ENCODE measurements at places on chromosomes 1 and 21.

GRCh38 chr1:213996320-213997037 lies 8.7 kb downstream of the PROX1 start:
- DNase-seq = peak; percentile 42

- no peak for DNase-seq
Observed at GRCh38 chr1:44047131-44047530, 15.9 kb upstream of the SLC6A9 start.

GRCh38 chr1:186301448-186301847 lies 73.6 kb downstream of the TPR start:
- no peak for DNase-seq

- no peak for DNase-seq
Observed at GRCh38 chr1:109468903-109469302, 2.6 kb downstream of the SYPL2 start.

DNA sequence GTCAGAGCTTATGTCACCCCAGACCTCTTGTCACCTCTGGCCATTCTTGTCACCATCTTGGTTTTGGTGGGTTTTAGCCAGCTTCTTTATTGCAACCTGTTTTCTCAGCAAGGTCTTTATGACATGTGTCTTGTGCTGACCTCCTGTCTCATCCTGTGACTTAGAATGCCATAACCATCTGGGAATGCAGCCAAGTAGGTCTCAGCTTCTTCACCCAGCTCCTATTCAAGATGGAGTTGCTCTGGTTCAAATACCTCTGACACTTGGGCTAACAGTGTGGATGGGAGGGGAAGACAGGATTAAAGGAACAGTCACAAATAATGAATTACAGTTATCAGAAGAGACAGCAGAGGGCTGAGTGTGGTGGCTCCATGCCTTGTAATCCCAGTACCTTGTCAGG lies 30.5 kb upstream of the PIK3CD start:
- no peak for DNase-seq

GRCh38 chr21:41878831-41879189 lies 334 bp downstream of the PRDM15 start:
- DNase-seq = peak; percentile 62

DNA sequence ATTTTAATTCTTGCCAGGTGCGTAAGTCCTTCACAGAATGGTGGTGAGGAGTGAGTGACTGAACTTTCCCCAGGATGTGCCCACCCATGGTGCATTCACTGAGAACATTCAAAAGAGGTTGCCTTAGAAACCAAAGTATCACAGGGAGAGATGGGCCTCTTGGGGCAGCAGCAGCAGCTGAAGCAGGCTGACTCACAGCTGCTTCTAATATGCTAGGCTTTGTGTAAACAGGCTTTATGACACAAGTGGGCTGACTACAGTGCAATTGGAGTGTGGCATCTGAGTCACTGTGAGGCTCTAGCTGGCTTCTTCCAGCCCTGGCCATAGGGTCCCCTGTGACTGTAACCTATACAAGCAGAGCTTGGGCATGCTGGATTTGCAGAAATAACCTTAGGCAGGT lies 12.6 kb downstream of the PIGP start:
- DNase-seq = no peak

GRCh38 chr1:218336328-218336727 lies 8.8 kb upstream of the TGFB2 start:
- no peak for DNase-seq

DNA sequence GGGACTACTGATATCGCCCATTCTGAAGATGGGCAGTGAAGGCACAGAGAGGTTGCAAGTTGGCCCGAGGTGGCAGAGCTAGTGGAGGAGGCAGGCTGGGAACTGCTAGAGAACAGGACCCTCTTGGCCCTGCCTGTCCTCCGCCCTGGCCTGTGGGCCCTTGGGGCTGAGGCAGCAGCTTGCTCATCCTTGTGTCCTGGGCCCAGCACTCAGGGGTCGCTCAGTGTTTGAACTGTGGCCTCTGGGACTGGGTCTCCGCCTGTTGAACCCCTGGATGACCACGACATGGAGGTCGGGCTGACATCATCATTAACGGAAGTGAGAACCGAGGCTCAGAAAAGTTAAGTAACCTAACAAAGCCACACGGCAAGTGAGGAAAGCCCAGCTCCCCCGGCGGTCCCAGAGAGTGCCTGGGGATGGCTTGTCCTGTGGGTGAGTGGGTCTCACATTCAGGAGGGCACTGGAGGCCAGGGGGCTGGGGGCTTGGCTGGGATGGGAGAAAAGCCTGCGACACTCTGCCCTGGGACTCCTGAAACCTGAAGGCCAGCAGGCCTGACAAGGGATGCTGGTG lies 23.0 kb upstream of the DDOST start:
- DNase-seq = no peak

GRCh38 chr21:42338729-42339715 lies 11.8 kb downstream of the TFF2 start:
- no peak for DNase-seq

GRCh38 chr1:15243275-15244043 lies 3.6 kb upstream of the FHAD1 start:
- no peak for DNase-seq

- no peak for DNase-seq
Observed at GRCh38 chr1:86750076-86750475, 45.7 kb downstream of the SH3GLB1 start.

- no peak for DNase-seq
Observed at GRCh38 chr1:97986041-97987005, 65.5 kb upstream of the DPYD start.

- no peak for DNase-seq
Observed at GRCh38 chr1:239841631-239842030, 250.1 kb upstream of the FMN2 start.

- no peak for DNase-seq
Observed at GRCh38 chr1:6052543-6053205, 7.0 kb downstream of the KCNAB2 start.

GRCh38 chr1:230201445-230201844 lies 134.4 kb downstream of the GALNT2 start:
- DNase-seq = no peak

DNA sequence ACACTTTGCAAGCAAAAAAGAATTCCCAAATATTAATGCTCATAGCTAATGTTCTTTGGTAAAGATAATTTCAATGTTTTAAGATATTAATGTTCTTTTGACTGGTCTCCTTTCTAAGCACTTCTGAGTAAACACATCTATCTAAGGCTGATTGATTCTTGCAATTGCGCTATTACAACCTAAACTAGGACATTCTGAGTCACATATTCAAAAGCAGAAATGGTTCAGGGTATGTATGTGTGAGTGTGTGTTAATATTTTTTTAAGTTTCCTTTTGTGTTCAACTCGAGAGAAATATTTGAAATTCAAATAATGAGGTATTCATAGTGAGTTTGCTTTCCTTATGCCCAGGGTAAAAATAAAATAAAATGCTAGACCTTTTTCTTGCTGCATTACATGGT lies 203.6 kb upstream of the GRIK3 start:
- no peak for DNase-seq

DNA sequence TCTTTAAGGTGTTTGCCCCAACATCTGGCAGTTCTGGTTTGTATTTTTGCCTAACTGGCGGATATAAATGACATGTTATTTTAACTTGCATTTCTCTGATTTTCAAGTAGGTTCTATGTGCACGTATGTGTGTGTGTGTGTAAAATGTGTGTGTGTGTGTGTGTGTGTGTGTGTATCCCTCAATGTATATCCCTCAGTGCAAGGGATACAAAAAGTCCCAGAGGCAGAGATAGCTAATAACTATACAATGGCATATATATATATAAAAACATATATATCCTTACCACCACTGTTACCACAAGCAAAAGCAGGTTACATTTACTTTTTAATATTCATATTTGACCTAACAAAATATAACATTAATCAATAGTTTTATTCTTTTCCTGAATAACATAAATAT lies 95.0 kb upstream of the NR5A2 start:
- DNase-seq = no peak

- DNase-seq = no peak
Observed at GRCh38 chr1:233540816-233541215, 73.1 kb upstream of the KCNK1 start.

GRCh38 chr1:61184040-61184713 lies 101.8 kb downstream of the NFIA start:
- peak; percentile 80 for DNase-seq

DNA sequence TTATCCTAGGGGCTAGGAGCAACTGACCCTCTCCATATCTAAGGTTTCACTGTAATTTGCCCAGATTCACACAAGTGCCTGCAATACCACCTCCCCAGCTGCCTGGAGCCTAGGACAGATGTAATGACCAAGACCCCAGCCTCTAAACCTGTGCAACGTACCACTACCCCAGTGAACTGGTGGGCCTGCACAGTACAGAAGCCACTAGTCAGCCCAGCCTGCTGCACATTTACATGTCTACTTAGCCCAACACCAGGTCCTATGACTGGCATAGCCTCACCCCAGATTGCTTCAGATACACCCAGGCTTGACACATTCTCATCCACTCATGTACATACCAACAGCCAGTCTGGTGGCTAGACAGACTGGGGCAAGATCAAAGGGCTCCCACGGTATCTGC lies 1336.6 kb downstream of the BRINP3 start:
- DNase-seq = no peak

- no peak for DNase-seq
Observed at GRCh38 chr1:43978551-43979260, at the start of gene B4GALT2. TSS of gene B4GALT2 (plus strand) at chr1:43979210. CDS start at chr1:43981161, 1,951 bp downstream.

DNA sequence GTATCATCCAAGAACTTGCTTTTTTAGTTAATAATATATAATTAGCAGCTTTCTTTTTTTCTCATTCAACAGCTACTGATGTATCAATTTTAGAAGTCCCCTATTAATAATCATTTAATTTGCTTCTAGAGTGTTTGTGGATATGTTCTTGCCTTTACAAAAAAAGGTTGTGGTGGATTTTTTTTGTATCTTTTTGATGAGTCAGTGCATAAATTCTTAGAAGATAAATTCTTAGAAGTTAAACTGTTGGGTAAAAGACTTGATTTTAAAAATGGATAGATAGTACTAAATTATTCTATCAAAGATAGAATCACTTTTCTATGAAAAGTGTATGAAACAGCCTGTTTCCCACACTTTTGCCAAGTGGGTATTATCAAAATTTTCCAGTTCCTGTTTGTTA lies 11.9 kb downstream of the FGGY start:
- no peak for DNase-seq

Data from caudate nucleus (tissue), 63 donors.